ENCODE measurements at places on chromosomes 12 and 14. TPM values are rescaled to one million over a fixed set of nuclear protein-coding genes. Genes with fewer than 3 reads are reported as not detected.

OR4N5 gene
- polyA plus RNA-seq = not detected

CLSTN3 gene
- polyA plus RNA-seq = 31.7 TPM

LTB4R gene
- polyA plus RNA-seq = 19.1 TPM

PRB2 gene
- polyA plus RNA-seq = not detected

MSI1 gene
- polyA plus RNA-seq = not detected

ARHGAP9 gene
- polyA plus RNA-seq = 320 TPM

LMNTD1 gene
- not detected for polyA plus RNA-seq

ASCL1 gene
- polyA plus RNA-seq = not detected

ZNF740 gene
- polyA plus RNA-seq = 27.4 TPM

IFI27 gene
- 0.15 TPM for polyA plus RNA-seq

IFNG-AS1 gene
- polyA plus RNA-seq = 5.5 TPM

HELB gene
- polyA plus RNA-seq = 3.7 TPM

PAH gene
- polyA plus RNA-seq = not detected

MYF5 gene
- polyA plus RNA-seq = not detected

NFE2 gene
- polyA plus RNA-seq = 0.76 TPM

CCDC197 gene
- polyA plus RNA-seq = not detected

FAM90A1 gene
- polyA plus RNA-seq = 0.27 TPM

HOXC4 gene
- polyA plus RNA-seq = 1.0 TPM

CCDC184 gene
- polyA plus RNA-seq = 1.4 TPM

SYCP3 gene
- polyA plus RNA-seq = 0.04 TPM

CCDC88C gene
- 94.3 TPM for polyA plus RNA-seq

RBP5 gene
- polyA plus RNA-seq = not detected

NANOG gene
- polyA plus RNA-seq = not detected

SERPINA10 gene
- polyA plus RNA-seq = not detected

POTEG gene
- polyA plus RNA-seq = 0.24 TPM

CD163 gene
- 0.39 TPM for polyA plus RNA-seq

Data from B cell (primary cell).